ENCODE measurements at places on chromosomes 2 and 18. TPM values are rescaled to one million over a fixed set of nuclear protein-coding genes. Genes with fewer than 3 reads are reported as not detected.

DNA sequence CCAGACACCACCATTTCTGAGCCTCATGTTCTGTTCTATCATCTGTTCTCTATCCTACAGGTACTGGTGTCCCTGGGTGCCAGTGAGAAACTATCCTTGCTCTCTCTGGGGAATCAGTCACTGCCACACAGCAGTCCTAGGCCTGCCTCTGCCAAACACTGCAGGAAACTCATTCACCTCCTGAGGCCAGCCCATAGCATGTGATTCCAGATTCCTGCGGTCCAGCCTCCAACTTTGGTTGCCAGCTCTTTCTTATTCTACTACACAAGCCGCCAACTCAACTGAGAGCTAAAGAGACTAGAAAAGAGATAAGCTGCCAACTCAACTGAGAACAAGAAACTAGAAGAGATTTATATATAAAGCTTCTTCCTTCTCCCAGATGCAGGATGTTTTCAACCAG is 8.8 kb upstream of the TTLL4 start:
- DNase-seq: no peak

DNA sequence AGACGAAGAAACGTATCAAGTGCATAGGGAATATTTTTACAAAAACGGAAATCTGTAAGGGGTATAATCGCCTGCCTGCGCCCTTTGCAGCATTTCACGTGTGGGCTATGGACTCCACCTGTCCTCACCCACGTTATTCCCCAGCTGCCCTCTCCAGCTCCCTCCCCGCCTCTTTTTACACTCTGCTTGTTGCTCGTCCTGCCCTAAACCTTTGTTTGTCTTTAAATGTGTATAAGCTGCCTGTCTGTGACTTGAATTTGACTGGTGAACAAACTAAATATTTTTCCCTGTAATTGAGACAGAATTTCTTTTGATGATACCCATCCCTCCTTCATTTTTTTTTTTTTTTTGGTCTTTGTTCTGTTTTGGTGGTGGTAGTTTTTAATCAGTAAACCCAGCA is 169.4 kb upstream of the SIX3 start:
- no peak for DNase-seq

DNA sequence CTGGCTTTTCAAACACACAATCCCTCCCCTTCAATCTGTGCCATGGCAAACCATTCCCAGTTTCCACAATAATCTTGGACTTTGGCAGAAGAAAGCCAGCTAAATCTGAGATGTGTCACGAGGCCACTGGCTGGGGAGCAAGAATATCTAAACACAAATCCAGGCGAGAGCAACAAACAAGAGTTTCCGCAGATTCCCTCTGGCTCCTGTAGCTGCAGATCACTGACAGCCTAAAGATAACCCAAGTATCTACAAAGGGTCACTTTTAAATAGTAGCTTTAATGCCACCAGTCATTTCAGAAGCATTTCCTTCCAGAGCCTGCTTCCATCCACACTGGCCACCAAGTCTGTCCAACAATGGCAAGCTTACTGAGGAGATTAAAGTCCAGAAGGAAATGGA is 86.9 kb downstream of the ACVR1 start:
- DNase-seq: no peak

DNA sequence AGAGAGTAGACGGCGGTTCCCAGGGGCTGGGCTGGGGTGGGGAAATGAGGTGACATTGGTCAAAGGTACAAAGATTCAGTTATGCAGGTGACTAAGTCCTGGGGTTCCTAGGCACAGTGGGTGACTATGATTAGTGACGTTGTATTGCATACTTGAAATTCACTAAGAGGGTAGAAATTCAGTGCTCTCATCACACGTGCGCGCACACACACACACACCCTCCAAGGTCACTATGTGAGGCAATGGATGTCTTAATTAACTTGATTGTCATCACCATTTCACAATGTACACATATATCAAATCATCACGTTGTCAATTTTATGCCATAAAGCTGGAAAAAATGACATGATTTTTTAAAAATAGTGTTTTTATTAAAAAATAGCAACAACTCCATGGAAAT is 92.9 kb upstream of the ALKAL2 start:
- DNase-seq: no peak

GRCh38 chr2:121084130-121084680 is 200.8 kb downstream of the TFCP2L1 start:
- DNase-seq: no peak

GRCh38 chr2:184113696-184114403 is 484.5 kb upstream of the ZNF804A start:
- DNase-seq: peak; percentile 61

DNA sequence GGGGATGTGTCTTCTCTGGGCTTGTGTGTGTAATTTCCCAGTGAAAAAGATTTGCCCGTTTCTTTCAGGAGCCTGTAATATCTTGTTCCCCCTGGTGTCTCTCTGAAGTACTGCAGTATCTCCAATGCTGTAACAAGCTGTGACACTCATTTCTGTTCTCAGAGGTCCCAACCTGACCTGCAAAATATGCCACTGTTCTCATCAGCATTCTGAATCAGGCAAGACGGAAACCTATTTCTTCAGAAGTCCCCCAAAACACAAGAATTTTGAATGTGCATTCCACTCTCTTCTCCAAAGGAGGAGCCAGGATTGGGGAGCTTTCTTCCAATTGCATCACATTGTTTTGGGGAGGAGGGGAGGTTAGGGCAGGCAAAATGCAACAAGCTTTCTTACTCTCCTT is 77.0 kb upstream of the CNGA3 start:
- DNase-seq: peak; percentile 36

- no peak for DNase-seq
These were observed 166.0 kb downstream of the LCLAT1 start for GRCh38 chr2:30613001-30613400.

- DNase-seq: no peak
These were observed 397.2 kb upstream of the SMIM21 start for GRCh38 chr18:75824661-75825060.

GRCh38 chr2:166627893-166628292 is 133.8 kb upstream of the SCN7A start:
- DNase-seq: no peak

GRCh38 chr2:17388798-17389197 is 129.4 kb downstream of the RAD51AP2 start:
- DNase-seq: peak; percentile 13

- DNase-seq: peak; percentile 37
These were observed 148.8 kb upstream of the SRD5A2 start for GRCh38 chr2:31729442-31730092.

DNA sequence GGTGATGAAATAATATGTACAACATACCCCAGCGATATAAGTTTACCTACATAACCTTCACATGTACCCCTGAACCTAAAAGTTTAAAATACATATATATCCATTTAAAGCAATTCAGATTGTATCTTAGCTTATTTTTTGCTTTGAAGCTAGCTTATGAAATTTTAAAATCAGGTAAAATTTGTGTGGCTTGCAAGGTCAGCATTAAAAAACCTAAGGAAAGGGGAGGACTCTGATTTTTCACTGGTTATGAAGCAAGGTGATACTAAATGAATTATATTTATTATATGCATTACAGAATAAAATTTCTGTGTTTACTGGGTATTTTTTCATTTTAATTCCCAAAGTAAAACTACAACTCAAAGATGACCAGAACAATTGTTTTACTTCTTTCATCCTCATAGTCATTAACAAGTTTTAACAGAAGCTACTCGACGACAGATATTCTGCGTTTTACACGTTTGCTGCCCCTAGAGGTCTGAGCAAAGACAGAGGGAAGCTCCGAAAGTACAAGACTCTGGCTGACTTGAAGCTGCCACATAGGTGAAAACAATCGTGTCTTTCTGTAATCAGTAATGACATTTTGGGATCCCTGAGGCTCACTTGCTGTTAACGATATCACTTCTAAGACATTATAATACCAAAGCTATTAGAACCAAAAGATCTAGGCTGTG is 17.1 kb downstream of the PKP4 start:
- DNase-seq: no peak

- DNase-seq: no peak
These were observed 782.8 kb downstream of the BCL11A start for GRCh38 chr2:59770651-59771050.

Gene MBP
- total RNA-seq: not detected

Gene FOXI3
- not detected for total RNA-seq

Gene REG1A
- total RNA-seq: not detected

Gene CFAP65
- not detected for total RNA-seq

Gene AQP4
- not detected for total RNA-seq

Gene TRIM43
- not detected for total RNA-seq

Gene QPCT
- total RNA-seq: 0.26 TPM

Gene LRRC30
- not detected for total RNA-seq

Gene GALNT3
- total RNA-seq: not detected

Gene MOGAT1
- total RNA-seq: not detected

Gene UGT1A5
- not detected for total RNA-seq
